ENCODE measurements at places on chromosomes 16 and 17.

DNA sequence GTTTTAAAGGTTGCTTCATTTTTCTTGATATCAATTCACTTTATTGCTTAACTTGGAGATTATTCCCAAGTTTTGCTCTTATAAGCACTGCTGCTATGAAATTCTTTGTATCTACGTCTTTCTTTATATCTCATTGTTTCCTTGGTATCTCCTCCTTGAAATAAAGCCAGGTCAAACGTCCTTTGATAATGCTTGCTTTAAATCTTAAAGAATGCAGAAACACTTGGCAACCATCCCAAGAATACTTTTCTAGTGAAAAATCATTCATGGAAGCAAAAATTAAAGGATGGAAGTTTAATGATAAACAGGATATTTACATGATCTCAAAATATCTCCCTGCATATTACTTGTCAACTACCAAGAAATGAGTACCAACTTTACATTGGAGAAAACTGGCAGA, 175.2 kb downstream of the CPPED1 start:
- no peak for DNase-seq

DNA sequence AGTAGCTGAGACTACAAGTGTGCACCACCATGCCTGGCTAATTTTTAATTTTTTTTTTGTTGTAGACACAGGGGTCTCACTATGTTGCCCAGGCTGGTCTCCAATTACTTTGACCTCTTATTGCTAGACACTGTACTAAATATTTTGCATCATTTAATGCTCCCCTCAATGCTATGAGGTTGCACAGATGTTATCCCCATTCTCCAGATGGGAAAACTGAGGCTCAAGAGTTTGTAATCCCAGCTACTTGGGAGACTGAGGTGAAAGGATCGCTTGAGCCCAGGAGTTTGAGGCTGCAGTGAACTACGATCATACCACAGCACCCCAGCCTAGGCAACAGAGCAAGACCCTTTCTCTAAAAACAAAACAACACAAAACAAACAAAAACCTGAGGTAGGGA, 443.3 kb upstream of the C16orf82 start:
- DNase-seq = no peak

DNA sequence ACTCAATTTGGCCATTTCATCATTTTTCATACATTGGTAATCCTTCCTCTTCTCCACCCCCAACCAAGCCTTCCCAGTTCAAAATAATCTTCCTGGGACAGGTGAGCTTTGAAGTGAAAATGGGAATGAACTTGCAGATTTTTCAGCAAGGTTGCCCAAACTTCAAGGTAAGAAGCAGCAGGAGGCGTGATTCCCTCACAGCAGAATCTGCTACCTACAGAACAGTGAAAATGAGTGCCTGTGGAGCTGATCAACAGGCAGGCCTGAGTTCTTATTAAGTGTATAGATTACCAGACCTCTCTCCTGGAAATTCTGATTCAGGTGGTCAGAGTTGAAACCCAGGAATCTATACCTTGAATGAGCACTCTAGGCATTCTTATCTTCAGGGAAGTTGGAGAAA, 356.6 kb downstream of the RBFOX1 start:
- no peak for DNase-seq

- DNase-seq = no peak
Measured at GRCh38 chr17:82348866-82349265, 10.2 kb upstream of the TEX19 start.

- no peak for DNase-seq
Measured at GRCh38 chr16:87954361-87954760, 3.1 kb downstream of the BANP start.

GRCh38 chr17:16872351-16873173, 99.4 kb downstream of the TNFRSF13B start:
- DNase-seq = no peak

- DNase-seq = no peak
Measured at GRCh38 chr16:81544261-81544660, 99.7 kb downstream of the CMIP start.

DNA sequence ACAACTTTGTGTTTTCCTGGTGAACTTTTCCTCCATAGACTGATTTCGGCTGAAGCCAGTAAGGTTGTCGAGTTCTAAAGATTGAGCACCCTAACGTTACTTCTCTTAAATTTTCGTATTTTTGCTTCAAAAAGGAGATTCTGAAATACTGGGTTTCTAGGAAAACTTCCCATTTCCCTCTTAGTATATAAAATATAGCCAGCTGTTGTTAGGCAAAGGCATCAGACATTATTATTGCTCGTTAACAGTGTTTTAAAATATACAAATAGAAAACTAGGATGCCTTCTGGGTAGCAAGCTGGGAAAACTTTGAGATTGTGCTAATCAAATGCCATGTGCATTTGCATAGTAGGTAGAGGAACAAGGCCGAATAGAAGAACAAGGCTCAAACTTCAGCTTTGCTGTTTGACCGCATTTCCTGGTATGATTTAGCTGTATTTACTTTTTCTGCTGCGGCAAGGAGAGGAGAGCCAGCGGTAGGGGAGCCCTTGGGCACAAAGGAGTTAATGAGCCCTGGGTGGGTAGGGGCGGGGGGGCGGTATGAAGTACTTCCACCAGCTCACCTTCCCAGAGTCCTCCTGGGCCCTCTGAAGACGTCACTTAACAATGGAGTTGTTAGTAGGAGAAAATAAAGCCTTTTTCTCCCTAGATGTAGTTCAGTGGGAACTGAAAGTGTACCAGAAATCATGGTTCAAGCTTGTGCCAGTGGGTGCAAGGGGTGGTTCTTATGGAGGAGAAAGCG, 151.9 kb downstream of the MSI2 start:
- DNase-seq = no peak

DNA sequence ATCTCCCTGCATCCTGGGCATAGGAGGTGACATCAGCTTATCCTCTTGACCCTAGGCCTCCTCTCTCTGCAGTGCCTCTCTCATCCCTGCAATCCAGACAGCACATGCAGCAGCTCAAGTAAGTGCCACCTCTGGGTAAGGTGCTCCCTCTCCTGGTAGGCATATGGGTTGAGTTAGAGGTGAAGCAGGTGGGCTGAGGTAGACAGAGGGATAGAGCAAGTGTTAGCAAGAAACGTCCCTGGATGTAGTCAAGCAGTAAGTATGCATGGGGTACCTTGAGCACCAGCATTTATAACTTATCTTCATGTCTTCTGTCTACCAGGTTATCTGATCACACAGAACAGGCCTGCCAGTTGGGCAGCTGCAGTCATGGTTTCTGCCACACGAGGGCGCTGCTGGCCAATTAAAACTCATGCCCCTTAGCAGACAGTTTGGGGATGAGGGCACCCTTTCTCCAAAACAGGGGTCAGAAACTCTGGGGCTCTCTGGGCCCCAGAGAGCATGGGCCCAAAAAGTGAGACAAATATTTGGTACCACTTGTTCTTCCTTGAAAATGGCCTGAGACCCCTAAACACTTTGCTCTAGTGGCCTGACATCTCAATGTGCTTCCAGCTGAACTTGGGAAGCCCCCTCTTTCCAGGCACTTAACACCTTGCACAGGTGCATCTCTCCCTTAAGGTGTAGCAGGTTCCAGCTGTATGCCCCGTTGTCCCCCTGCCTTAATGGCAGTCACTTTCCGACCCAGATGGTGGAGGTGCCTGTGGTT, 59.8 kb downstream of the NEUROD2 start:
- peak; percentile 76 for DNase-seq

DNA sequence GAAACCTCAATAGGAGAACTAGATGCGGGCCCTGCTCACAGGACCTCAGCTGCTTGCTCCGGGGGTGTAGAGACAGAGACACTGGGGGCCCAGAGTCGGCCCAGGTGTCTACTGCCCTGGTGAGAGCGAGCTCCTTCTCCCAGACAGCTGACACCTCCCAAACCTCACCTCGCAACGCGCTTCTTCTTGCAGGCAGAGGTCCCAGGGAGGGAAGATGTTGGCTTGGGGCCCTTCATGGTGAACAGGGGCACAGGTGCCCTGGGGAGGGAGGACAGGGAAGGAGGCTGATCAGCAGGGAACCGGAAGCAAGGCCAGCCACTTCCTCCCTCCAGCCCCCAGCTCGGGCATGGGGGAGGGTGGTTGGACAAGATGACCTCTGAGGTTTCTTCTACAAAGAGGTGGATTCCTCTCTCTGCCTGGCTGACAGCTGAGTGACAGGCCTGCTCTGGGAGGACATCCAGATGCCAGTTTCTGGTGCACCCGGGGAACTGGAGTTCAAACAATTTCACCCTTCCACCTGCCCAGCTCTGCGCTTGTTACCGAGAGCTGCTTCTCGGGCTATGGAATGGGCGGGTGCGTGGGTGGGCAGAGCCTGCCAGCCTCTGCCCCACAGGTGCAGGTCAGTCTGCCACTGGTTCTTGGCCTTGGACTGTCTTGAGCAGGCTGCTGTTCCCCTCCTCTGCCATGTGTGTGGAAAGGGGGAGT, 11.7 kb upstream of the GFAP start:
- no peak for DNase-seq

- DNase-seq = no peak
Measured at GRCh38 chr16:86363057-86363490, 147.3 kb upstream of the FOXF1 start.

DNA sequence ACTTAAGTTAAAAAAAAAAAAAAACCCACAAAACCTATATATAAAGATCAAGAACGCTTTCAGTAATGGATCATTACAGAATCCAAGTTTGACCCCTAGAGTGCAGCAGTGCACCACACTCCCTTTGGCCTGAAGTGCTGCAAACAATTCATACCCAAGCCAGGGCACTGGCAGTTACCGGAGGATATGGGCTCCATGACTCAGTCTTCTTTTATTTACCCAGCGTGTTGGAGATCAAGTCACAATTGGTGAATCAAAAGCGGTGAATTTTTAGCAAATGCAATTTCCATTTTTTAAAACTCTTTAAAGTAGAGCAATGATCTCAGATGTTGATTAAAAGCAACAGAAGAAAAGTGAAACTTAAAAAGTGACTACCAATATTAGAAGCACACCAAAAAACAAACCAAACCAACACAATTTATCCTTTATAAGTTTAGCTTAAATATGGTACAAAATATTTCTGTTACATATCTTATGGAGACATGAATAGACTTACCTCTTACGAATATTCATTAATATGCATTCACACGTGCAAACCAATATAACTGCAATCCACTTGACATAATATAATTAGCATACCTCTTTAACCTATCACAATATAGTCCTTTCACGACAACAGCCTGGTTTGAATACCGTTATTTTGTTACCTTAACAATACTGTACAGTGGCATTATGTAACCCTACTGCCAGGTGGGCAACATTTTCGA, 46.3 kb downstream of the ZNF652 start:
- peak; percentile 64 for DNase-seq

- peak; percentile 23 for DNase-seq
Measured at GRCh38 chr16:21663889-21664647, at the start of gene OTOA. TSS of gene OTOA (plus strand) at chr16:21663968. CDS start at chr16:21678515, 14,547 bp downstream.

DNA sequence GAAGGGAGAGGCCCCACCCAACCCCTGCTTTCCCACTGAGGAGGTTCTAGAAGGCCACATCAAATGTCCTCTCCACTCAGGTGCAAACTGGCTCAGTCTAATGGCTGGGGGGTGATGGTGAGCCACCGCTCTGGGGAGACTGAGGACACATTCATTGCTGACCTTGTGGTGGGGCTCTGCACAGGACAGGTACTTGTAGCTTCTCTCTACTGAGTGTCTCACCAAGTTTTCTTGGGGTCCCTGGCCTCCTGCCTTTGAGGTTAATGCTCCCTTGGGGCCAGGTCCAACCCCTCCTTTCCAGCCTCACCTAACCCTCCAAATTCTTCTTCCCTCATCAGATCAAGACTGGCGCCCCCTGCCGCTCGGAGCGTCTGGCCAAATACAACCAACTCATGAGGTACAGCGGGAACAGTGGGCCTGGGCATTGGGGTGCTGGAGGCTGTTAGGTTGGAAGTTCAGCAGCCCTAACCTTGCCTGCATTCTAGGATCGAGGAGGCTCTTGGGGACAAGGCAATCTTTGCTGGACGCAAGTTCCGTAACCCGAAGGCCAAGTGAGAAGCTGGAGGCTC, 5.7 kb downstream of the ENO3 start:
- peak; percentile 52 for DNase-seq

DNA sequence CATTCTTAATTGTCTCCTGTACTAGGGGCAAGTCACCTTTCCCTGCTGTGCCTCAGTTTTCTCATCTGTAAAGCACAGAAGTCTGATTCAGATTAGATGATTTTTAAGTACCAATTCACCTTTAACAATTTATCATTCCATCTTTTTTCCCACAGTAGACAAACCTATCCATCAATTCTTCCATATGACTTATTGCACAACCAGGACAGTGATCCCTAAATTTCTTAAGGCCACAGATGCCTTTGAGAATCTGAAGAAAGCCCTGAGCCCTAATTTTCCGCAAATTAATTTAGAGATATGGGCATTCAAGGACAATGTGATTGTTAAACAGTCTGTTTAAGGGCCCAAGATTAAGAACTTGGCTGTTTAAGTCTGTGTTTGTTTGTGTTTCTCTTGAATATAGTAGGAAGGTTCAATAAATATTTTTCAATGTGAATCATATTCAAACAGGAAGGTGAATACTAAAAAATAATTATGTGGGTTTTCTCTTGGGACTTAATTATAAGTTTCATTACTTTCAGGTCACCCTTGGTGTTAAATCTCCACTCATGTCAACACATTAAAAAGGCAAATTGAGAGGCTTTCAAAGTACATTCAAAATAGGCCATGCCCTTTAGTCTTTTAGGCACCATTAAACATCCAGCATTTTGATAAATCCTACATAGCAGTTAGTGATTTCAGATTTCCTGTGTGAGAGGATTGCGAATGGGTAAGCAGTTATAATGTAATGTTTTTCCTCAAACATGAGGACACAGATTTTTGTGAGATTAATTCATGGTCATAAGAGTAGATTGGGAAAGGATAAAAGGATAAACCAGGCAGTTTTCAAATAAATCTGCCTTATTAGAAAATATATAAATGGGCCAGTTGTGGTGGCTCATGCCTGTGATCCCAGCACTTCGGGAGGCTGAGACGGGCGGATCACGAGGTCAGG, 34.9 kb upstream of the MMD start:
- no peak for DNase-seq

DNA sequence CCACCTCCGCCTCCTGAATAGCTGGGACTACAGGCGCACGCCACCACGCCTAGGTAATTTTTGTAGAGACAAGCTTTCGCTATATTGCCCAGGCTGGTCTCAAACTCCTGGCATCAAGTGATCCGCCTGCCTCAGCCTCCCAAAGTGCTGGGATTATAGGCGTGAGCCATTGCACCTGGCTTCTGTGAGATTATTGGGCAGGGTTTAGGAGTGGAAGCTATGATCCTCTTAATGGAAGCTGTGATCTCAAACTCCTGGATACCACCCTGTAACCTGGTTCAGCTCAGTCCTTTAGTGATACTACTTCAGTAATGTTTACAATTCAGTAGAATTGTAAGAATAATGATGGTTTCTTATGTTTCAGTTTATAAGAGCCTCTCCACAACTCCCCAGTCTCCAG, 14.1 kb downstream of the NFE2L1 start:
- no peak for DNase-seq

- no peak for DNase-seq
Measured at GRCh38 chr17:58538811-58539409, 24.5 kb upstream of the MTMR4 start.

Data from stimulated activated CD4-positive, alpha-beta T cell treated with anti-CD3 and anti-CD28 coated beads, Interleukin-12 subunit alpha, Interleukin-12 subunit beta, amount 100 ng/mL, for 4 hours (primary cell).